ENCODE measurements at places on chromosomes 7 and 10. TPM values are rescaled to one million over a fixed set of nuclear protein-coding genes. Genes with fewer than 3 reads are reported as not detected.

Gene FAM180A
- total RNA-seq, result 6.3 TPM

Gene CREB5
- total RNA-seq, result 40.2 TPM

Gene ACSM6
- total RNA-seq, result not detected

Gene FANK1
- total RNA-seq, result 0.26 TPM

Gene MMP21
- total RNA-seq, result not detected

Gene TMEM213
- total RNA-seq, result not detected

- no peak for DNase-seq
Observed at GRCh38 chr10:26367771-26368170, 70.4 kb upstream of the APBB1IP start.

- DNase-seq, result no peak
Observed at GRCh38 chr7:36617408-36617807, 106.9 kb downstream of the AOAH start.

GRCh38 chr10:110172155-110172554 lies 35.2 kb upstream of the MXI1 start:
- DNase-seq, result no peak

DNA sequence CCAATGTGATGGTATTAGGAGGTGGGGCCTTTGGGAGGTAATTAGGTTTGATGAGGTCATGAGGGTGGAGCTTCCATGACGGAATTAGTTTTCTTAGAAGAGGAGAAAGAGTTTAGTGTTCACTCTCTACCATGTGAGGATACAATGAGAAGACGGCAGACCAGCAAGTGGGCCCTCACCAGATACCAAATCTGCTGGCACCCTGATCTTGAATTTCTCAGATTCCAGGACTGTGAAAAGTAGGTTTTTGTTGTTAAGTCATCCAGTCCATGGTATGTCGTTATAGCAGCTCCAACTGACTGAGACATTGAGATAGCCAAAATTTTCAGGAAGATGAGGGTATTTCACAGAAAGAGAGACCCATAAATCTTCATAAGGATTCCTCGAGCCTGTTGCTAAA lies 3.6 kb upstream of the TMEM196 start:
- no peak for DNase-seq

- no peak for DNase-seq
Observed at GRCh38 chr7:50448823-50449222, 1.3 kb downstream of the FIGNL1 start.

GRCh38 chr7:121510858-121511482 lies 114.9 kb upstream of the FAM3C start:
- DNase-seq, result no peak

DNA sequence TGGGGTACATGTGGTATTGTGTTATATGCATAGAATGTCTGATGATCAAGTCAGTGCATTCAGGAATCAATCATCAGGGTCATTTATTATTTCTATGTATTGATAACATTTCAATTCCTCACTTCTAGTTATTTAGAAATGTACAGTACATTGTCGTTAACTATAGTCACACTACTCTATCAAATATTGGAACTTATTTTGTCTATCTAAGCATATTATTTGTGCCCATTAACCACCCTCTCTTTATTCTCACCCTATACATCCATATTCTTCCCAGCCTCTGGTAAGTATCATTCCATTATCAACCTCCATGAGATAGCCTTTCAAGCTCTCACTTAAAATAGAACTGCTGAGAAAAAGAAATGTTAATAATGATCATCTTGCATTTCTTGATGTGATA lies 596.5 kb upstream of the POT1 start:
- no peak for DNase-seq

DNA sequence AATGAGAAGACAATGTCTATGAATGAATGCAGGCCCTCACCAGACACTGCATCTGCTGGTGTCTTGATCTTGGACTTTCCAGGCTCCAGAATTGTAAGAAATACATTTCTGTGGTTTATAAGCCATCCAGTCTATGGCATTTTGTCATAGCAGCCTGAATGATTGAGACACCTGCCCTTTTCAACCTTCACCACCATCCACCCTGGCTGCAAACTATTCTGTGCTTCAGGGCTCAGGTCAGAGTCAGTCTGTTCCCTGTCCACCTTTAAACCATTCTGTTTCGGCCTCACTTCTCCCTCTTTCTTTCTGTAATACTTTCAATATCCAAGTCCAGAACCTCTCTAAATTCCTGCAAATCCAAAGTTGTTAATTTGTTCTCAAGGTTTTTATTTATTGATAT lies 15.9 kb upstream of the CDK13 start:
- DNase-seq, result no peak

DNA sequence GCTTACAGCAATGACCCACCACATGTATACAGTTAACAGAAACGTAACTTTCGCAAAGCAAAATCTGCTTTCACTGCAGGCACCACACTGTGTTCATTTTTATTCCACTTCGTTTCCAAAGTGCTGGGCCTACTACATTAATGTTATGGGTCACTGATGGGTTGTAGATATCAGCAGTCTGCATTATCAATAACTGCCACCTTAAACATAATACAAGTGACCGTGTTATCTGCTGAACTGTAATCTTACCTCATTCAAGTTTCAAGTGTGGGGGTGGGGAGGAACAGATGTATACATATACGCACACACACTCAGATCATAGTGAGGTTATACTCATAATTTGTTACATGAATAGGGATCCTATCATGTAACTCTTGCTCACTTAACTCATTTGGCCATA lies 21.1 kb downstream of the RNF32 start:
- DNase-seq, result no peak

DNA sequence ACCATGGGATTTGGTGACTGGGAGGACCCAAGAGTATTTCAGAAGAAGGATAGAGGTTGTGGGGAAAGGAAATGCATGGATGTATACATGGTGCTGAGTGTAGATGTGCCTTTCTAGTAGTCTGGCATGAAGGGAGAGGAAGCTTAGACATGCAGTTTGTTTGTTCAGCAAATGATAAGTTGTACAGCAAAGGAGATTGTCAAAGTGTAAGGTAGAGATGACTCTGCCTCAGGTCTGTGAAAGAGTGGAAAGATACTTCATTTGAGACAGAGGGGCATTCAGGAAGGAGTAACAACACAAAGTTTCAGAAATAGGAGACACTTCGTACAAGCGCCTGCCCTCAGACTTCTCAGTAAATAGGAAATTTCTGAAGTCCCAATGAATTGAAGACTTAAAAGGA lies 152.3 kb downstream of the CELF2 start:
- DNase-seq, result no peak

- DNase-seq, result no peak
Observed at GRCh38 chr7:32579776-32580175, 84.5 kb downstream of the AVL9 start.

- DNase-seq, result no peak
Observed at GRCh38 chr7:5624386-5625365, 156.8 kb downstream of the RNF216 start.

- no peak for DNase-seq
Observed at GRCh38 chr10:36256948-36257356, 614.9 kb upstream of the FZD8 start.

GRCh38 chr7:7858559-7858958 lies 110.0 kb upstream of the GLCCI1 start:
- DNase-seq, result no peak

DNA sequence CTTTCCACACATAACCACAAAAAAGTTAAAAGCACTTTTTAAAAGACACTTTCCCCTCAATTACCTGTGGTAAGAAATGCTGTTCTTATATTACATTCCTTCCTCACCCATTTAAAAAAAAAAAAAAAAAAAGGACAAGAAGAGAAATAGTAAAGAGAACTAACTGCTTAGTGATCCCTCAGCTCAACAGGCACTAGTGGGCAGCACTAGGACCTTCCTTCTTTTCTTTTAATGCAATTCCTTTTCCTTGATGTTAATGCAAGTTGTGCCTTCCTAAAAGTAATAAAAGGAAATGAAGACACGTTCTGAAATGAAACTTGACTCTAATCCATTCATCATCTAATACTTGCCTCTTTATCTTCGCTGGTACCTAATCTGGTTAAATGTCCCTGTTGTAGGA lies 189.7 kb downstream of the TCF7L2 start:
- no peak for DNase-seq

- no peak for DNase-seq
Observed at GRCh38 chr7:128880791-128881457, 18.3 kb downstream of the ATP6V1F start.
